ENCODE measurements at places on chromosomes 2 and 18.

- DNase-seq: no peak
These were observed 21.0 kb upstream of the SANBR start for GRCh38 chr2:61044636-61045035.

DNA sequence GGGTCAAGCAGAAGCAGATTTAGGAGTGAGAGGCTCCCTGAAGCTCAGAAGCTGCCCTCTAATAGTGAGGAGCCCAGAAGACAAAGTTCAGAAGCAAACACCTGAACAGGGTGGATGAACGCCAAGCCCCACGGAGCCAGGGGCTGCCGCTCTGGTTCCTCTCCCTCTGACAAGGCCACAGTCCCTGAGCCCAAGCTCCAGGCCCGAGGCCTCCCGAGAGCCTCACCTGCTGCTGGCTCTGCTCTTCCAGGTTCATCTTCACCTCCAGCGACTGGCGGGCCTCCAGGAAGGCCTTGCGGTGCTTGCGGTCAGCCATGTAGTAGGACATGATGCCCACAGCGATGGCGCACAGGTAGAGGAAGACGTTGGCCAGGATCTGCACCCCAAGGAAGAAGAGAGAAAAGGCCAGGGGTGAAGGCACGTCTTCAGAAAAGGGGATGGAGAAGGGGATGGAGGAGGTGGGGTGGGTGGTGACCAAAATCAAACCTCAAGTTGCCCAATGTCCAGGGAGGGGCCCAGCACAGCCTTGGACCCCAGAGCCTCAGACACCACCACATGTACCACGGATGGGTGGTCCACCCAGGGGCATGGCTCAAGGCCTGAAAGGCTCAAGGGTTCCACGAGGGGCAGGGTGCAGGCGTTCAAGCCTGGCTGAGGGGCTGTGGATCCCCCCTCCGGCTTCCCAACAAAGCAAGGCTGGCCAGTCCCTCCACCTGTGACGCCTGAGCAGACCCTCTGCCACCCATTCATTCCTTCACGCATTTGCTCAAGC, 47.5 kb downstream of the ADCY3 start:
- DNase-seq: no peak

DNA sequence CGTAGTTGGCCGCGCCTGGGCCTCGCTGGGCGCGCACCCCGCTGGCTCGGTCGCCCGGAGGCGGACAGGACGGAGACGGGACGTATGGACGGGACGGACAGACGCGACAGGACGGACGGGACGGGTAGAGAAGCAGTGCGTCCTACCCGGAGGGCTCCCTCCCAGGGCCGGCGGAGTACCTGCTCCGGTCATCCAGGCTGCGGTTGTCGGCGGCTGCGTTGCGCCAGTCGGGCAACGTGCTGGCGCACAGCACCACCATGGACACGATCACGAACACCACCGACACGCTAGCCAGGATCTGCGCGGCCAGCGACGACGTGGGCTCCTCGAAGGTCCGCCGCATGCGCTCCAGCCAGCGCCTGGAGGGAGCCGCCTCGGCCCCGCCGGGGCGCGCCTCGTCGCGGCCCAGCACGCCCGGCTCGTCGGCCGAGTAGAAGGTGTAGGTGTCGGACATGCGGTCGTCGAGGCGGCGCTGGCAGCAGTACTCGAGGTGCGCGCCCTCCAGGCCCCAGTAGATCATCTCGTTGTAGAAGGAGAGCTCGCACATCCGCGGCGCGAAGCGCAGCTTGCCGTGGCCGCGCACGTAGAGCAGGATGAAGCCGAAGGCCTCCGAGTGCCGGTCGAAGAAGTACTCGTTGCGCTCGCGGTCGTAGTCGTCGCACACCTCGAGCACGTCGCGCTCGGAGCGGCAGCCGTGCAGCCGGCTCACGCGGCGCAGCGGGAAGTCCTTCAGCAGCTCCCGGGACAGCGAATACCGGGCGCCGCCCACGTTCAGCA, 903 bp downstream of the KCNG3 start:
- no peak for DNase-seq

GRCh38 chr2:147214914-147215313, 629.9 kb upstream of the ACVR2A start:
- DNase-seq: no peak

GRCh38 chr2:129481306-129482219, 497.9 kb upstream of the RAB6C start:
- DNase-seq: no peak

DNA sequence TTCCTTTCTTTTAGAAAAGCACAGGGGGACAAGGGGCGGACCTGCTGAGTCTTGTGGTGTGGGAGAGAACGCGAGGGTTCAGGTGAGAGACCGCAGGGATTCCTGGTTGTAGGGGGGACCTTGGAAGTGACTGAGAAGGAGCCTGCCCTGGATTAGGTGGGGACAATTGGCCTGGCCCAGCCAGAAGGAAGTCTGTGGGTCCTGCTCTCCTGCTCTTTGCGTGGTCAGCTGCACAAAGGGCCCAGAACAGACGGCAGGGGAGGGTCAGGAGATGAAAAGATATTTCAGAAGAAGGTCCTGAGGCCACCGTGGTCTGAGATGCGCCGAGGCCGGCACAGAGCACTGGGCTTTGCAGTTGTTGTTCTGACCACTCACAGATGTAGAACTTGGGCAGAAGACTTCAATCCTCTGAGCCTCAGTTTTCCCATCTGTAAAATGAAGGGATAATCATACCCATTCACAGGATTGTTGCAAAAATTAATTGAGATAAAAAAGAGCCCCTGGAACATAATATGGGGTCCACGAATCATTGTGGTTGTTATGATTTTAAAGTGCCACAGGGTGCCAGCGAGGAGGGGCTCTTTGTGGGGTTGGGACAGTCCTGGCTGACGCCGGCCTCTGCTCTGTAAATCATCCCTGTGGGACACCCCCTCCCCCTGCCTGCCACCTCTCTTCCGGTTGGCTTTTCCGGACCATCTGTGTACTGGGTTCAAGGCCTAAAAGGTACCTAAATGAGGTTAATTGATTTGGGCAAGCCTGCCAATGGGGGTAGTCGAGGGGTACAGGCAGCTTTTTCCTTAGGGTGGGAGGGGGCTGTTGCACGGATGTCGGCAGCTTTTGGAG, 1.8 kb downstream of the LPIN1 start:
- no peak for DNase-seq

DNA sequence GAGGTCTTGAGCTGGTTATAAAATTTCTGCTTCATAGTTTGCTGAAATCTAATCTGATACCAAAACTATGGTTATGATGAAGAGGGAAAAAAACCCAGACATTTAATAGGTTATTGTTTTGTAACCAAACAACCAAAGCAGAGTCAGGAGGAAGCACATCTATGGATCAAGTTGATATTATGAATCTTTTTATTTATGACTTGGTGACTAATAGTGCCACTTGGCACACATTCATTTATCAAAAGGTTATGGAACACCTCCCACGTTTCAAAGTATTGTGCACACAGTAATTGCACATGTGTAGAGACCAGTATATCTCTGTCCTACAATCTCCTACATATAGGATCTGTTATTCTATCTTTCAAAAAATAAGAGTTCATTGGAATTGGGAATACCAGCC, 93.0 kb downstream of the DPP4 start:
- no peak for DNase-seq

DNA sequence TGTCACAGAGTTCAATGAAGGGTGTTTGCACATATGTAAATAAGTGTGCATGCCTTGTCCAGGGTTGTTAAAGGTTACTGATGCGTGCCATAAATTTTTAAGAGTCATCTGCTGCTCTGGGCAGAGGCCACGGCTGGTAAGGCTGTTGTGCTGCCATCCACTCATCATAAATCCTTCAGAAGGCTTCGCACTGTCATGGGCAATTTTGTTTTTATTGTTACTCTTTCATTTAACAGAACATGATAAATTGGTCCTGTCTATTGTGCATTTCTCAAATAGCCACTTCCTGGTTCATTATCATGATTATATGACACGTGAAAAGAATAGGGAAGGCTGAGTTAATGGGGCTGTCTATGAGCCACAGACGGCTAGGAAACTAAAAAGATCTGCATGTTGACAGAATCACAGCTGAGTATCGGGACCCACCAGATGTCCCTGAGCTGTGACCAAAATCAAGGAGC, 634.3 kb upstream of the SOX11 start:
- no peak for DNase-seq

GRCh38 chr2:195051401-195051800, 605.6 kb upstream of the SLC39A10 start:
- no peak for DNase-seq

GRCh38 chr2:1594373-1595171, 149.7 kb downstream of the PXDN start:
- no peak for DNase-seq

GRCh38 chr18:8615397-8616027, 6.3 kb downstream of the RAB12 start:
- no peak for DNase-seq

GRCh38 chr2:231455890-231456289, 8.4 kb downstream of the NCL start:
- no peak for DNase-seq

DNA sequence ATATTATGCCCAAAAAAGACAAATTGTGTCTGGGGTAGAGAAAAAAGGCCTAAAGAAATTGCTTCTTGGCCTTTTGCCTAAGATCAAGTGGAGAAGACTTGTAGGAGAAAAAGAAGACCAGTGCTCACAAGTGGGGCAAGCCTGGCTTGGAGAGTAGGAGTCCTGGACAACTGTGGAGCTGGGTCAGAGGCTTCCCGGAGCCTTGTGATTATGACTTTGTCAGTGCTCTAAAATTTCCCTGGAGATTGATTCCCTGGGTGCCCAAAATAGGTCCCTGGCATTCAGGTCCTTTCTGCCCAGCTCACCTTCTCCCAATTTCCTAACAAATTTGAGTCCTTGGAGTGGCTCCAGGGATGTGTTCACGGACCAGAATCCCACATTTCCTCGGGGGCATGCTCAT, 787 bp upstream of the TRIM54 start:
- DNase-seq: no peak

GRCh38 chr2:102848366-102848839, 86.6 kb downstream of the TMEM182 start:
- DNase-seq: no peak

DNA sequence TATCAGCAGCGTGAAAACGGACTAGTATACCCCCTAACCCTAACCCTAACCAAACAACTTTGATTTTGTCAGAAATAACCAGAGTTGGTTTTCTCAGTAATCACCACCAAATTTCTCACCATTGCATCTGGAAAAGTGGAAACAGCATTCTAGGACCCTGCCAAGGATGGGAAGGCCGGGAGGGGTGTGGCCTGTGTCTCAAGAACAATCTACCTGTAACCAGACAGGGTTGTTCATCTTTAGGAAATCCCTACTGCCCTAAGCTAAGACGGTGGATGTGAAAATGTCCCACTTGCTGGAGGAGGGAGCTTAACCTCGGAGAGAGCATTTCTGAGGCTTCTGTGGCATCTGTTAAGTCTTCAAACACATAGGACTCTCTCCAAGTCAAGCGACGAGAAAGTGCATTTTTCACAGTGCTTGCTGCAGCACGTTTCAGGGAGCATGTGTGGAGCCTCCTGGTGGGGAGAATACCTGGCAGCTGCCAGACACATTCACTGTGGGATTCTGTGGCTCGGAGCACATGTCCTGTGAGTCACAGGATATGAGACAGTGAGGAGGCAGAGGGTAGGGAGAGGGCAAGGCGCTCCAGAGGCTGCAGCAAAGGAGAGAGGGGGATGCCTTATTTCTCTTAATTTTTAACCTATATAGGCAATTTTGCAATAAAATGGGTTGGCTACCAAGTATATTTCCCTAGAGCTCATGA, 207.5 kb downstream of the SPP2 start:
- no peak for DNase-seq

- no peak for DNase-seq
These were observed 141.9 kb upstream of the CTAGE1 start for GRCh38 chr18:22559414-22560274.

- DNase-seq: no peak
These were observed 59.6 kb downstream of the TPGS2 start for GRCh38 chr18:36769172-36769571.

GRCh38 chr2:216195565-216196029, 86.4 kb downstream of the XRCC5 start:
- DNase-seq: no peak

- no peak for DNase-seq
These were observed 18.3 kb downstream of the GYPC start for GRCh38 chr2:126674075-126674744.

DNA sequence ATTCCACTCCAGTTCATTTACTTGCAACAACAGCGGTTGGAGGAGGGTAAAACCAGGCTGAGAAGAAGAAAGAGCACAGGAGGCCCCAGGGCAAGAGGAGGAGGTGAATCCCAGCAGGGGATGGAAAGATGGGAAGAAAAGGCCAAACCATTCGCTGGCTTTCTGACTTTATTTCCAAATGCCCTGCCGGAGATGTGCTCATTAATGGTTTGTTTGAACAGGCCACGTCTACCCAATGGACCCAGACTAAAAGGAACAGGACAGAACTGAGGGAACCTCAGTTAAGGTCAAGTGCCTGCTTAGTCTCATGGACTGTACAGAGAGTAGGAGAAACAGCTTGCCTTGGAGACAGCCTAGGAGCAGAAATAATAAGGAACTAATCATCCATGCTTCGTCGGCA, 121.6 kb upstream of the NDUFV2 start:
- no peak for DNase-seq

All from stimulated activated CD4-positive, alpha-beta T cell treated with anti-CD3 and anti-CD28 coated beads, Interleukin-1b, Interleukin-23, amount 100 ng/mL, for 1 hour (primary cell).